ENCODE measurements at places on chromosomes 2 and 18. TPM values are rescaled to one million over a fixed set of nuclear protein-coding genes. Genes with fewer than 3 reads are reported as not detected.
A peak's percentile ranks its signal among the peaks of the same experiment; 100 is the strongest.

GRCh38 chr18:48295586-48296311 lies 113.4 kb downstream of the ZBTB7C start:
- DNase-seq, result no peak

- peak; percentile 70 for DNase-seq
Measured at GRCh38 chr2:195898505-195899191, 170.0 kb downstream of the DNAH7 start.

C2orf80 gene
- 0.25 TPM for polyA plus RNA-seq

DNA sequence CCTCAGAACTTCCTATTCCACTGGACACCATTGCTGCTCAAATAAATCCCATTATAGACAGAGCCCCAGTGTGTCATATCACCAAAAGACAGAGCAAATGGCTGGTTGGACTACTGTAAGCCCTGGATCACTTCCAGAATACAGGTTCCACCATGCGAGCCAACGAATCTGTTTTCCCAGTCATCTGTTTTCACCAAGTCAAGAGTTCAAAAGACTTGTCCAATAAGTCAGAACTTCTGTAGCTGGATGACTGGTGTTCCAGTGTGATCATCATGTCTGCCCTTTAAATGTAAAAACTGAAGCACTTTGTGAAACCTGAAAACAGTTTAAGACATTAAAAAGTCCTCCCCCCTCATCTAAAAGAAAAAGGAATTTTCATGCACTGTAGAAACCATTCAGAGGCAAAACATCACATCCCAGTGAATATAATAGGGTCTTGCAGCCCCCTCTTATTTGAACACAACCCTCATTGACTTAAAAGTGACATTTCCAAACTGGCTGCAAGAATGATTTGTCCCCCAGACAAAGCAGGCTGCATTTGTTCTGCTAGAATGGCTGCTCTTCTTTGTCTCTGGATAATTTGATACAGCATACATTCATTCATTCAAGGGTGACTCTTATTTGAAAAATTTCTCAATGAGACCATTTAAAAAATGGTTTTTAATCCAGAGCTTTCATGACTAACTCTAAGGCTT lies 64.6 kb upstream of the TANC1 start:
- DNase-seq, result no peak

DNA sequence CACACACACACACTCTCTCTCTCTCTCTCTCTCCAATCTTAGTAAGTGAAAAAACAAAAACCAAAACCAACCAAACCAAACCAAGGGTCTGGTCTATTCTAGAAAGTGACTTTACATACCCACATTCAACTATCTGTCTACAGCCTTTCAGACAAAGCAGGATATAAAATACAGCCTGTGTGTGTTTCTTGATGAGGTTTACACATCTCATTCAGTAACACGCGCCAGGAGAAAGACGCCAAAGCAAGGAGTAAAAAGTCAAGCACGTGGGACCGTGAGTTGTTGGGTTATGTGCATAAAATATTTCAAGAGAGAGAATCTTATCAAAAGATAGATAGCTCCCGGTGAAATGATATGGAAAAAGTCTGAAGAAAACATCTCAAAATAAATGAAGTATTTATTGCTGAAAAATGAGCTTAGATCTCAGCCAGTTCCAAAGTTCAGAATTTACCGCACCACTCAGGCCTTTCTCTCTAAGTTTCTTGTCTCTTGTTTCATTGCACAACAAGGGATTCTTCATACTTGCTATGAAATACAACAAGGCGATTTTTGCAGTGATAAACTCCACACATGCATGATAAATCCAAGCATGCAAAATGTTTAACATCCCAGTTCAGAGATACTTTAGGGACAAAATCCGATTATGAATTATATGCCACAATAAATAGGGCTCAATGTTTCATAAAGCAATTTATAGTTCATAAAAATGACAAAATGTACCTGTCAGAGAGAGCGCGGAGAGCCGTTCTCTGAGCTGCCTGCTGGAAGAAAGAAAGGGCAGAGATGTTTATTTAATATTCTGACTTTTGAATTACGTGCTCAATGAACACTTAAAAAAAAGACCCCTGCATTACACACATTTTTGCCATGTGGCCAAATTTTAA lies 159.3 kb upstream of the REV1 start:
- no peak for DNase-seq

DNA sequence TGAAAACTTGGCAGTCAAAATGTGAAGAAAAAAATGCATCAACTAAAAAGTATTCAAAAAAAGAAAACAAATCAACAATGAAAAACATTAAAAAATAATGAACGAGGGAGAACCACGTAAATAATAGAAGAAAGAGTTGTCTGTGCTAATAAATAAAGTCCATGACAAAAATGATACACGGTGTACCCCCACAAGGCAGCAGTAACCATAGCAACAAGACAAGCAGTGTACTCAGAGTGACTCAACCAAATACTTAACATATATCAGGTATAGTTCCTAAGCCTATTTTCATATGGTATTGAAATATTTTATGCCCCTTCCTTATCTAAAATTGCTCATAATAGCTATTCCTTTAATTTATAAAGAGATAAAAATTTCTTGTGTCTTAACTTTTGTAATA lies 162.3 kb upstream of the TMEM200C start:
- DNase-seq, result no peak

GRCh38 chr2:25281522-25281921 lies 60.2 kb downstream of the DNMT3A start:
- DNase-seq, result no peak

GRCh38 chr2:40877734-40878288 lies 425.9 kb upstream of the SLC8A1 start:
- DNase-seq, result no peak

- no peak for DNase-seq
Measured at GRCh38 chr2:225600865-225601264, 201.4 kb downstream of the NYAP2 start.

GRCh38 chr2:32363597-32363996 lies 6.8 kb downstream of the BIRC6 start:
- no peak for DNase-seq

CYRIA gene
- 3.3 TPM for polyA plus RNA-seq

- no peak for DNase-seq
Measured at GRCh38 chr18:35408843-35409261, 31.7 kb upstream of the ZNF396 start.

DNA sequence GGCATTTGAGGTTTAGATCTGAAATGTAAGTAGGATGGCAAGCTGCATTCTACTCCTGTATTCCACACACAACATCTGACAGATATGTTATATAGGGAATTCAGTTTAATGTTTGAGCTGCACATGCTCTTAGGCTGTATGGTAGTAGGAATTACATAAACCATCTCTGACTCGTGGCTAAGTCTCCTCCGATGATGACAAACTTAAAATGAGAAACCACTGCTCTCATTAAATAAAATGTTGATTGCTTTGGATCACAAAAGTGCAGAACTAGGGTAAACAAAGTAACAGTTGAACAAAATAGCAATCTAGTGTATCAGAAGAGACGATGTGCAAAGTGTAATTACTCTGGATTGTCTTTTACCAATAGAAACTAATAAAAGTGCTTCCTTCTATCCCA lies 50.1 kb upstream of the WDR75 start:
- no peak for DNase-seq

DNA sequence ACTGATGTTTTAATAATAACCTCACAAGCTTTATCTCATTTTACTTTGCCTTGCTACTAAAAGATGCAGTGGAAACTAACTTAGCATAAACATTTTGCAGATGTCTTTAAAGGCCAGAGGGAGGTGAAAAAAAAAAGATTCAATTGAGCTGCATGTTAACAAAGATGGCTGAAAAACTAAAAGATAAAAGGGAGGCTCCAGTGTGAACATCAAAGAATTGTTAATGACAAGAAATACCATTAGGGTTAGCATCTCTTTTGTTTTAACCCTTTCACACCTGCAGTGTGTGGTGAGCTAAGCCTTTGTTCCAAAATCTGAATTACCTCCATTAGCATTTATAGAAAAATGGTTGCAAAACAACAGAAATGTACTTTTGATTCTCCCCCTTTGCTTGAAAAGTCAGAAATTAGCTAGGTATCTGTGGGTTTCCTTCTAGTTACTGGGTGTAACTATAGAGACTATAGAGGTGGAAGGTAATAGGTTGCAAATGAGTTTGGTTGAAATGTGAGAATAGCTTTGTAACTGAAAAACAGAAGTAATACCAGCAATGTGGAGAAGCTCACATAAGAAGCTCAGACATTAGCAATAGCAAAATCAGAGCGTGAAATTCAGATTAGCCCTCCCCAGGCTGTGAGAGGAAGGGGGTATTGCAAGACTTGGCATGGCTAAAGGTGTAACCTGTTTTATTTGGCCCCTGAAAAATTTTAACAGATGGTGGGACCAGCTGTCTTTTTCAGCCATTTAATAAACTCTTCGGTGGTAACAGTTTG lies 34.8 kb upstream of the SP5 start:
- no peak for DNase-seq

DNA sequence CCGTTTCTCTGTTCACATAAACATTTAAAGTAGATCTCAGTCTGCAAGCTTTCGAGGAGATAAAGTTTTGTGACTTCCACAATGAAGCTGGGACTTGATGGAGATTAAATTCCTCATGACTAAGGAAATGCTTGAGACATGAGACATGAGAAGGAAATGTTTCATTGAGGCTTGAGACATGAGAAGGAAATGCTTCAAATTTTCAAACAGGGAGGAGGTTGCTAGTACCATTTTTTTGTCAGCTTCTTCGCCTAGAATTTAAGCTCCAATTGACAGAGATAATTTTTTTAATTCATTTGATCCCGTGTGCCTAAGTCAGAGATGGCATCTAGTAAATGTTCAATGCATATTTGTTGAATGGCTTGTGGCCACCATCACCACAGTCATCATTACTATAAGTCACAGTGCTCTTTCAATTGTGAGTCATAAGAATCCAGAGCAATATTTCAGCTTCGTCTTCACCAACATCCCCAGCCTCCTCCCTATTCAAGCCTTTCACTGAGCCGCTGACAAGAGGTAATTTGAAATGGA lies 543 bp upstream of the MARCHF4 start:
- DNase-seq, result no peak

GRCh38 chr2:2057125-2057721 lies 273.9 kb downstream of the MYT1L start:
- no peak for DNase-seq

GRCh38 chr2:241680827-241681599 lies 5.6 kb downstream of the DTYMK start:
- no peak for DNase-seq

SLC9A4 gene
- polyA plus RNA-seq, result 7.0 TPM

- no peak for DNase-seq
Measured at GRCh38 chr18:79374408-79375171, 21.1 kb upstream of the NFATC1 start.

DSC2 gene
- polyA plus RNA-seq, result 48.3 TPM

- DNase-seq, result peak; percentile 44
Measured at GRCh38 chr2:41907771-41908207, 140.0 kb upstream of the PKDCC start.

DNA sequence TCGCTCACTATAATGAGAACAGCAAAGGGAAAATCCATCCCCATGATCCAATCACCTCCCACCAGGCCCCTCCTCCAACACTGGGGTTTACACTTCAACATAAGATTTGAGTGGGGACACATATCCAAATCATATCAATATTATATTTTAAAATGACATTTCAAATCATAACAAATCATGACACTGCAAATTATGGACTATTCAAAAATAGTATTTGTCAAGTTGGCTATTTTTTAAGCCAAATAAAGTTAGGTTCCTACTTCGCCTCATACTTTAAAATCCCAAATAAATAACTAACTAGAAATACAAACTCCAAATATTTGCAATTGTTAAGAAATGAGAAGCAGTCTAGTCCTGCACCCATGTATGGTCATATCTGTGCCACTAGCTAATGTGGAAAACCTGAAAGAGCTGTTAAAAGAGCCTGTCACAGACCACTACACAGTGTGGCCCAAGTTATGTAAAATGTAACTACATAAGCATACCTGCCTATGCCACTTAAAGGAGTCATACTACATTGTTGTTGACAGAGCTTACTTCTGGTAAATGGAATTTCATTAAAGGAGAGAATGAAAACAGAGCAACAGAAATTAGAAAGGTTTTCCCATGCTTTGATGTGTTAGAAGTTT lies 334.7 kb upstream of the GULP1 start:
- no peak for DNase-seq

ARHGAP28 gene
- 60.3 TPM for polyA plus RNA-seq

B4GALT6 gene
- 20.7 TPM for polyA plus RNA-seq

PSTPIP2 gene
- polyA plus RNA-seq, result 17.1 TPM

- no peak for DNase-seq
Measured at GRCh38 chr2:37868866-37869265, 56.2 kb upstream of the RMDN2 start.

DSG1 gene
- 0.05 TPM for polyA plus RNA-seq

CEP68 gene
- polyA plus RNA-seq, result 27.5 TPM

GRCh38 chr2:121129692-121130091 lies 155.3 kb downstream of the TFCP2L1 start:
- DNase-seq, result no peak

- no peak for DNase-seq
Measured at GRCh38 chr2:38835015-38835601, 40.6 kb downstream of the DHX57 start.

EIF4E2 gene
- polyA plus RNA-seq, result 105 TPM

TBR1 gene
- 0.03 TPM for polyA plus RNA-seq

- no peak for DNase-seq
Measured at GRCh38 chr2:127104166-127104660, 2.7 kb downstream of the BIN1 start.

DNA sequence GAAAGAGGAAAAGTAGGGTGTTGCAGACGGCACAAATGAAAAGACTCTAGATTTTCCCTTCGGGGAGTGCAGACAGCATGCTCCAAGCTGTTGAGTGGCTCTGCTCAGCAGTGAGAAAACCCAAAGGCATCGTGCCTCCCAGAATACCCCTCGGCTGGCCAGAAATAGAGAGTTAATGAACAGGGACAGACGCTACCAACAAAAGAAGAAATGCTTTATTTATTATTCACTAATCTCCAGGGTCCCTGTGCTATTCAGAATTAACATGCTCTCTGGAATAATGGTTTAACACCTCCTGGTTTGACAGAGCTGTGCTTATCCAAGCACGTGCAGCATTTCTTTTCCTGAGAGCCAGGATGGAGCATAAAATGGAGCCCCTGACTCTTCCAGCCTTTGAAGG lies 82.3 kb downstream of the AQP4 start:
- DNase-seq, result no peak

DNA sequence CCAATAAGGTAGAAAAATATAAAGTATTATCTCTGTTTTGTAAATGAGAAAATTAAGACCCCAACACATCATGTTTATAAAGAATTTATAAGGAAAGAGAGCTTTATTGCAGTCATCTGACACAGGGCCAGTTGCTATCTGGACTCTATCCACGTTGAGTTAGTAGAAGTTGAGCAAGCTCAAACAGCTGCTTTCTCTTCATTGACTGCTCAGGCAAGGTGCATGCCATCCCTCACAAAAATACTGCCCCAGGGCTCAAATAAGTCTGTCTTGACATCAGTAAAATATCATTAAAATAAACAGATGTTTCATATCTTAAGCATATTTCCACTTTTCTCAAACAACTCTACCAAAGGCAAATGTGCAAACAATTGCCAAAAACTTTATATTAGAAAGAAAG lies 14.8 kb downstream of the COL5A2 start:
- no peak for DNase-seq

GRCh38 chr2:215970425-215970824 lies 42.9 kb downstream of the MREG start:
- DNase-seq, result no peak

FER1L5 gene
- polyA plus RNA-seq, result 1.9 TPM

GRCh38 chr2:98293030-98293429 lies 53.2 kb upstream of the CNGA3 start:
- no peak for DNase-seq

All from left kidney (tissue), 8 donors.